ENCODE measurements at places on chromosomes 3 and 15.

DNA sequence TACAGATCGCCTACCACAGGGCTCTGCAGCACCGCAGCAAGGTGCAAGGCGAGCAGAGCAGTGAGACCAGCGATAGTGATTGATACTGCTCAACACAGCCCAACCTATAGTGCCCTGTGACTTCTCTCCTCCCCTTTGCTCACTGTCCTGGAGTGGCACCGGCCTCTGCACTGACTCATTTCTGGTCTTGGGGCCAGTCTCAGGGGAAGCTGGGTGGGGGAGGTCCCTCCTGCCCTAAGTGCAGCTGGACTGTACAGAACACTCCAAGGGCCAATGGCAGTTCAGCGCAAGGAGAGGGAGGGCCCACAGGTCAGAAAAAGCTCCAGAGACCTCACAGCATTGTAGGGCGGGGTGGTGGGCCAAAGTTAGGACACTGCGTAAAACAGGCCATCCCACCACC is 2.5 kb upstream of the OGG1 start:
- no peak for DNase-seq

- no peak for DNase-seq
These were observed 236.4 kb downstream of the LPP start for GRCh38 chr3:188390343-188390718.

DNA sequence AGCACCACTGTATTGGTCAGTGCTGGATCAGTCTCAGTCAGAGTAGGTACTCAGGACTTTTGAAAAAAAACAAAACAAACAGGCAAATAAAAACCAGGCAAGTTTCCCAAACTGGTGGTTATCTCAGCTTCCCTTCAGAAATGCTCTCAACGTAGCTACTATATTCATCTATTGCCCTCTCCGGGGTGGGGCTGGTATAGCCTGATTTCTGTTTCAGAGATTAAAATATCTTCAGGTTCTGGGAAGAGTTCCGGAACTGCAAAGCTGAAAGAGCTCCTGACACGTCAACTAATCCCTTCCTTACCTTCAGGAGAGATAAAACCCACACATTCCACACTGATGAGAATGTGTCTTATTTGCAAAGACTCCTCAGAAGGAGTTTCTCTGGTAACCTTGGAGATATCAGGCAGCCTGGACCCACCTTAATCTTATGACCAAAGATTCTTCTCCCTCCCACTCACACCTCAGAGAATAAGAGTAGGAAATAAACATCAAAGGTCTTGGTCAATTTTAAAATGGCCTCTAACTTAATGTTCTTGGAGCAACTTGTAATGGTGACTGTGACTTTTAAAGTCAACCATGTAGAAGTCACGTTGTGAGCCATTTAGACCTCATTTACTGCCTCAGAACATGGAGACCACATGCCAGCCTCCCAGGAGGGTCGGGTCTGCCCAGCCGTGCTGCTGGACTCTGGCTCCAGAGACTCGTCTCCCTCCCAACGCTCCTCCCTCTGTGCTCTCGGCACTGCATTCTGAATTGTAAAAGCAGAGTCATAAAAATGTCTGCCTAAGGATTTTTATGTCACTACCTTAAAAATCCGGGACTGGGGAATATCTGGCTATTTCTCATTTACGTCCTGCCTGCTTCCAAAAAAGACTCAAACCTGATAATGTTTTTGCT is 53.8 kb downstream of the CDCP1 start:
- DNase-seq = no peak

DNA sequence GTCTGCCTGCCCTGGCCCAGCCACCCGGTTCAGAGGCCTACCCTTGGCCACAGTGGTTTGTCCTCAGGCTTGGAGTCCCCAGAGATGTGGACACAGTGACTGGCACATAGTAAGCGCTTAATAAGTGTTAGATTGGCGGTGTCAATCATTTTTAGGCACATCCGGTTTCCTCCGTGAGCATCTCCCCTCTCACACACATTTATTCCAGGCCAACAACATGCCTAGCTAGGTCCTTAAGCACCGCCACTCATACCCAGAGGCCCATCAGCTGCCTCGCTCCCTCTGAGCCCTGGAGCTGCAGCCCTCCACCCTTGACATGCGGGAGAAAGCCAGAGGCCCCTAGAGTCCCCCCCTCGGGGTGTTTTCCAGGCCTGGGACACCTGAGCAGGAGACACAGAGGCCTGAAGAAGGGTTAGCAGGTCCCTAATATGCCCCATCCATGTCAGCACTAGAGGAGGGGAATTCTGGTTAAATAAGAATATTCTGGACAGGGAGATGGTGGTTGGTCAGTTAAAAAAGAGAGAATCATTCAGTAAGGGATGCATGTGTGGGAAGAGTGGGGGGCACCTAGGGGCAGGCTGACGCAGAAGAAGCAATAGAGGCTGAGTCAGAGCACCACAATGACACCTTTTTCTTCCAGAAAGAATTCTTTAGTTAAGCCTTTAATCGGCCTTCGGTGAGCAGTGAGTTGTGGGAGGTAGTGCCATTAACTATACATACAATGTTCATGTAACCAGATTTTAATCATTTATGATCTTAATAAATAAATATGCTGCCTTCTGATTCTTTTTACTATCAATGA is 22.3 kb downstream of the NR2F2 start:
- DNase-seq = no peak

GRCh38 chr3:72694398-72694797 is 153.8 kb downstream of the SHQ1 start:
- DNase-seq = no peak

GRCh38 chr3:118900737-118901525 is 133.7 kb downstream of the IGSF11 start:
- DNase-seq = no peak

- no peak for DNase-seq
These were observed 19.4 kb downstream of the RIOX2 start for GRCh38 chr3:97952872-97953271.

- DNase-seq = no peak
These were observed 183.6 kb downstream of the DCLK3 start for GRCh38 chr3:36580716-36581115.

GRCh38 chr15:53976844-53977392 is 1.3 kb upstream of the UNC13C start:
- no peak for DNase-seq

DNA sequence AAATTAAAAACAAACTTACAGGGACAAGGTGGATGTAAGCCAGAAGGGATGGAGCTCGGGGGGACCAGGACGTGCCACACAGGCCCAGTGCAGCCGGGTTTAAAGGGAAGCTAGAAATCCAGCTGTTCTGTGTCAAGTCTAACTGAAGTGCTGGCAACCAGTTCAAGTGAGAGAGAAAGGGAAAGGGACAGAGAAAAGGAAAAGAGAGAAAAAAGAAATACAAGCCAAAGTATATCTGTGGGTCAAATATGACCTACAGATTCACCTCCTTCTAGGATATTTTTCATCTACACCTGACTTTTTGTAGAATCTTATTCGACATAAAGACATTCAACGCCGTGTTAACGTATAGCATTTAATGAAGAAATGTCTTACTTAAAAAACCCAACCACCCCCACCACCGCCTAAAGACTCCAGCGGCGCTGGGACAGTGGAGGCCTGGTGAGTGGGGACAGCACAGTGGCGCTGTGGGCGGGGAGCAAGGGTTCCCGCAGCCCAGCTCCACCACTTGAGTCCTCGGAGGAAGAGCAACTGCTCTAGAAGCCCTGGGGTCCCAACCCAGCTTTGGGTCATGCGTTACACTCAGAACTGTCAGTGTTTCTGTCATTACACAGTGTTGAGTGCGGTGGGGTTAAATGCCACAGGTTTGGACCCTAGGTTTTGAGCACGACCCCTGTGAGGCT is 62.3 kb downstream of the CHSY1 start:
- no peak for DNase-seq

- DNase-seq = no peak
These were observed 384.8 kb downstream of the MECOM start for GRCh38 chr3:169278667-169279066.

- DNase-seq = no peak
These were observed 14.6 kb upstream of the MME start for GRCh38 chr3:155065537-155065936.

- DNase-seq = no peak
These were observed 695 bp downstream of the RPL32 start for GRCh38 chr3:12840591-12841148.

DNA sequence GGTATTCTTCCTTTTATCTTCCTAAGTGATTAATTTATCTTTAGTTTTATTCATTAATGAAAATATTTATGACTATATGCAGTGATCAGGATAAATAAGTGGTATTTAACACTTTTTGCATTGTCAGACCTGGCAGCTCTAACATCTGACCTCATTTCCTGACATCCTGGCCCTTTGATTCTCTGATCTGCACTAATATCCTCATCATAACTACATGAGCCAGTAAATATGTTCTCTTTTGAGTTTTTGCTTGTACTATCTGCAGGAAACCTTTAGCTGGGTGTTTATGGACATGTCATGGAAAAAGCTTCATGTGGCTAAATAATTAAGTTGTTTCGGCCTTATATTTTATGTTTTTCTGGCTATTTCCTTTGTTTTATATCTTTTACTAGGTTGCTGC is 10.5 kb downstream of the NKTR start:
- DNase-seq = no peak

- no peak for DNase-seq
These were observed 52.7 kb downstream of the RBMS3 start for GRCh38 chr3:29333576-29333975.

DNA sequence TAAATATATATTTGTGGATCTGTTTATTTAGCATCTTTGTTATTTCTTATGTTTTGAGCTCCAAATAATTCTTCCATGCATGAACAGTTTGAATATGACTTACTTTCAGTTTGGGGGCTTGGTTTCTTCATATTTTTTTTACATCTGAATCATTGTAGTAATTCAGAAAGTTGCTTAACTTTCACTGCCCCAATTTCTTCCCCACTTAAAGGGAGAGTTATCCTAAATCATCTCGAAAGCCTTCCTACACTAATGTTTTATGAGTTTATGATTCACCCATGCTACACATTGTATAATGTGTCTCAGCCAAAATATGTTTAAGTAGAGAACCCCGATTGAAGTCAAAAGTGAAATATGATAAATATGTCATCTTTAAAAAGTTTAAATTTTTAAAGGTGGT is 47.8 kb downstream of the SPRED1 start:
- DNase-seq = no peak

DNA sequence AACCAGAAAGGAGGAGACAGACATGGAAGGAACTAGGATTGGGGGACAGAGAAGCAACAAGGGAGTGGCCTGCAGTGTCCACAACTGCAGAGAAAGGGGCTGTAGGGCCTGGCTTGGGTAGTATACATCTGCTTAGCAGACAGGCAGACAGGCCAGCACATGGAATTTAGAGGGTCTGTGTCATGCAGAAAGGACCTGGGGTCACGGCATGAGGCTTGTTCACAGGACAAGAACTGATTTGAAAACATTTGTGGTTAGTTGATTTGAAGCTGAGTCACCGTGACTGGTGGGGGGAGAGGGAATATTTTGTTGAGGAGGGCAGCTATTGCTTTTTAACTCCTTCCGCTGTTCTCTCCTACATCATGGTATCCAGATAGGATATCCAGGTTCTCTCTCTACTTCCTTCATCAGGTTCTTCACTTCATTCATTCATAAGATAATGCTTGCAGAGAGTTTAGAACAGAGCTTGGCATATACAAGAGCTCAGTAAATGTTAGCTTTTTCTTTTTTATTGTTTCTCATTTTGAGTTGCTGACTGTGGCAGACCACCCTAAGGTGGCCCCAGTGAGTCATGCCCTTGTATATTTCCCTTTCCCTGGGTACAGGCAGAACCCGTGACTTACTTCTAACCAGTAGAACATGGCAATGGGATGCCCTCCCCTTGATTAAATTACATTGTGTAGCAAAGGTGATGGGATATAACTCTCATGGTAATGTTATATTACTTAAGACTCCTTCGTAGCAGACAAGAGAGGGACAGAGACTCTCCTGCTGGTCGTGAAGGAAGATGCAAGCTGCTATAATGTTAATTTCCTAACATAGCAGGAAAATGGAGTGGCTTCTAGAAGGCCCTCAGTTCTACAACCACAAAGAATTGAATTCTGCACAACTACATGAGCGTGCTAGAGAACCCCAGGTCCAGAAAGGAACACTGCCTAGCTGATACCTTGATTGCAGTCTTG is 95.0 kb upstream of the NMNAT3 start:
- no peak for DNase-seq

DNA sequence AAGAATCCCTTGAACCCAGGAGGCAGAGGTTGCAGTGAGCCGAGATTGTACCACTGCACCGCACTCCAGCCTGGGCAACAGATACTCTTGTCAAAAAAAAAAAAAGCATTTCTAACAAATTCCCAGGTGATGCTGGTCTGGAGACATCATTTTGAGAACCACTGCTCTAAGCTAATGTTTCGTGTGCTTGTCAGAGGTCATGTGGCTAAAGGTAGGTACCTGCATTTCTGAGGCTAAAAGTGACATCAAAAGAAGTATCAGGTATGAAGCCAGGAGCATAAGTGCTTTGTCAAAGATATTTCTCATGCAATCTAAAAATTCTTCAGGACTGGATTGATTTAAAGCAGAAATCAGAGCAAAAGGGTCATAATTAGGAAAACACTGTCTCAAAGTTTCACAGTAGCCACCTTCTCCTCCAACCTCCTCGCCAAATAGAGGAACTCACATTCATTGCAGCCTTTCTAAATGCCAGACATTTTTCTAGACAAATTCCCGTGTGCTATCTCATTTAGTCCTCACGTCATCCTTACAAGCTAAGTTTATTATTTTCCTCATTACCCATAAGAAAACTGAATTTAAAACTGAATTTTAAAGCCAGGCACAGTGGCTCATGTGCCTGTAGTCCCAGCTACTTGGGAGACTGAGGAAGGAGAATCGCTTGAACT is 25.7 kb upstream of the GSK3B start:
- DNase-seq = no peak

DNA sequence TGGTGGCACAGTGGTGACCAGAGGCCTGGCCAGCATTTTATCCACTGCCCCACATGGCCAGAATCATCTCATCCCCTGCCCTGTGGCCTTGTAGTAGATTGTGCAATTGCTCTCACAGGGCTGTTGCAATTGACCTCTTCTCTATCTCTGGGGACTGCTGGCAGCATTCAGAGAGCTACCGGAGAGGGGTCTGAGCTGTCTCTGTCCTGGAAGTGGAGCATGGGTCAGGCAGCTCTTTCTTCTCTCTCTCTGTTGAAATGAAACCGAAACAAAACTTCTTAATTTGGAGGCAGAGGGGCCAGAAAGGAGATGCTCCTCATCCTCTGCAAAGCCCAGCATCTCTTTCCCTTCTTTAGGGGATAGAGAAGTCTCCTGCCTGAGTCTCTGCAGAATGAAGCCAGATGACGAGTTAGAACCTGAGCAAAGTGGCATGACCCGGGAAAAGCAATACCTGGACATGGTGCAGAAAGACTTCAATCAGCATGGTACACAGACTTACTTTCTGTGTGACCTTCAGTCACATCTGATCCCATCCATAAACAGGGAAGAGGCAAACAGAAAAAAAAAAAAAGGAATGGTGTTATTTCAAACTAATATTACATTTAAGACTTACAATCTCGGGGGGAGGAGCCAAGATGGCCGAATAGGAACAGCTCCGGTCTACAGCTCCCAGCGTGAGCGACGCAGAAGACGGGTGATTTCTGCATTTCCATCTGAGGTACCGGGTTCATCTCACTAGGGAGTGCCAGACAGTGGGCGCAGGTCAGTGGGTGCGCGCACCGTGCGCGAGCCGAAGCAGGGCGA is 144.5 kb upstream of the BCL6 start:
- no peak for DNase-seq

GRCh38 chr15:43183270-43183669 is 1.9 kb upstream of the CCNDBP1 start:
- no peak for DNase-seq

- no peak for DNase-seq
These were observed 190.9 kb downstream of the SLC9A9 start for GRCh38 chr3:143657391-143657790.
